Activated CD4-positive, alpha-beta T cell treated with anti-CD3 and anti-CD28 coated beads, Interleukin-2, amount 50 U/mL, for 24 hours (primary cell): ENCODE measurements at places on chromosomes 2 and 18.

DNA sequence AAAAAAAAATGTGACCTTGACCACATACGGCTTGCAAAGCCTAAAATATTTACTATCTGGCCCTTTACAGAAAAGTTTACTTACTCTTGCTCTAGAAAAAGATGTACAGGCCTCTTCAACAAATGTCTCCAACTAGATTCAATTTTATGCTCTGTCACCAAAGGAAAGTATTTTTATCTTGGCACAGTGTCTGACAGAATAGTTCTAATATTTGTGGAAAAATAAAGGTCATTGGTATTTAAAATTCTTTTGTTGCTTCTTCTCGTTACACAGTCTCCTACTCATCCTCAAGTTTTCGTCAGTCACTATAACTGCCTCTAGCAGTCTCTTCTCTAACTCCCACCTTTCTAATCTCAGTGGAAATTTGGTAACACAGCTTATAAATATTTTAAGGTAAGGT lies 1.4 kb downstream of the RBKS start:
- no peak for DNase-seq

GRCh38 chr18:48129621-48130082 lies 199.2 kb upstream of the SMAD2 start:
- no peak for DNase-seq

GRCh38 chr2:155840661-155841060 lies 491.9 kb downstream of the NR4A2 start:
- DNase-seq, result no peak

- DNase-seq, result no peak
Measured at GRCh38 chr2:58710795-58711279, 469.7 kb upstream of the FANCL start.

- no peak for DNase-seq
Measured at GRCh38 chr2:120761164-120761861, 25.6 kb downstream of the GLI2 start.

GRCh38 chr2:130393318-130393910 lies 37.6 kb downstream of the PTPN18 start:
- DNase-seq, result no peak

DNA sequence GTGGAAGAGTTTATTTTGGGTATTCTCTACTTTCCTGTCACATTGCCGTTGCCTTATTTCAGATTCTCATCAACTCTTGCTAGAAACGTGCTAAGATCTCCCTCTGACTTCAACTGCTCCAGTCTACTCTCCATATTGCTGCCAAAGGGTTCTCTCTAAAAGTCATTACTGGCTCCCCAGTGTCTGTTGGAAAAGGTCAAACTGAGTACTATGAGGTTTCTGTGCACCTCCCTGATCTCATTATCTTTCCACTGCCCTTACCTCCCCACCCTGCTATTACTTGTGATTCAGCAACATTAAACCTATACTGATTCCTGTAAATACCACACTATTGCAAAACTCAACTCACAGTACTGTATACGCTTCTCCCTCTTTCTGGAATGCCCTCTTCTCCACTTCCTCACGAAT lies 1.9 kb upstream of the KRCC1 start:
- DNase-seq, result no peak

- no peak for DNase-seq
Measured at GRCh38 chr18:60047556-60047955, 147.8 kb downstream of the PMAIP1 start.

GRCh38 chr2:18824325-18824790 lies 235.0 kb upstream of the NT5C1B start:
- DNase-seq, result no peak

GRCh38 chr18:46462523-46462922 lies 194.5 kb downstream of the LOXHD1 start:
- no peak for DNase-seq

- no peak for DNase-seq
Measured at GRCh38 chr2:102096103-102096502, 46.4 kb upstream of the IL1R1 start.

GRCh38 chr18:6207116-6207515 lies 207.6 kb downstream of the L3MBTL4 start:
- no peak for DNase-seq

GRCh38 chr18:8709248-8710059 lies 4.1 kb downstream of the MTCL1 start:
- no peak for DNase-seq
